ENCODE measurements at places on chromosomes 1 and 21. TPM values are rescaled to one million over a fixed set of nuclear protein-coding genes. Genes with fewer than 3 reads are reported as not detected.
A peak's percentile ranks its signal among the peaks of the same experiment; 100 is the strongest.

DNA sequence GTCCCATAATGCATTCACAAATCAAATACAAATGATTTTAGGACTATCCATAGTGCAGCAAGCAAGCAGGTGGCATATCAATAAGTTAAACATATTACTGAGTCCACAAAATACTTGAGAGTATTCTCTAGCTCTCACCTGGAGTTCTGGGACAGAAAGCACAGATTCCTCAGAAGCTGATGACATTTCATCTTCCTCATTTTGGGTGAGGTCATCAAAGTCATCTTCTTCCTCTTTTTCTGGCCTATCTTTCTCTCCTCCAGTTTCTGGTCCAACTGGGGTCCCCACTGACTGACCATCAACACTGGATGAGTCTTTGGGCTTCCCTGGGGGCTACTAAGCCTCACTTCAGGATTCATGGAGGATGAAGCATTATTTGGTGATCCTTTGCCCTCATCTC lies 38.9 kb downstream of the YY1AP1 start:
- H3K36me3 ChIP-seq = no peaks in the 10 kb centered on the region
- H3K27ac ChIP-seq = no peak overlapping the region
- no peak for DNase-seq
- no peaks in the 10 kb centered on the region for H3K4me1 ChIP-seq

DNA sequence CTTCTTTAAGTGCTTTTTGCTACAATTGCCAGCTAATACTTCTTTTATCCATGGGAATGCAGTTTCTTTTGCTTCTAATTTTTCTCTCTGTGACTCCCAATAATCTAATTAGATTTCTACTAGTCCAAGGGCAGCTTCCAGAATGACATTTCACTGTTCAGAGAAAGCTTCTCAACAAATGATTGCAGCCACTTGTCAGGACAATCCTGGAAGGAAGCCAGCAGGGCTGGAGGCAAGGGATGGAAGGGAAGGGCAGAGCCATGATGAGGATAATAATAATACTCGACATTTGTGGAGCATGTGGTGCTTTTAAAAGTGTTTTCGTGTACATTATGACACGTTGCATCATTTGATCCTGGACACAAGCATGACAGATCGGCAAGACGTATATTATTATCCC lies 19.4 kb downstream of the F11R start:
- no peaks in the 10 kb centered on the region for H3K27me3 ChIP-seq
- no peaks in the 10 kb centered on the region for H3K4me1 ChIP-seq
- H3K36me3 ChIP-seq = peaks cover 31% of the 10 kb centered on the region
- no peak overlapping the region for H3K27ac ChIP-seq
- H3K4me3 ChIP-seq = no peak overlapping the region
- DNase-seq = no peak

DNA sequence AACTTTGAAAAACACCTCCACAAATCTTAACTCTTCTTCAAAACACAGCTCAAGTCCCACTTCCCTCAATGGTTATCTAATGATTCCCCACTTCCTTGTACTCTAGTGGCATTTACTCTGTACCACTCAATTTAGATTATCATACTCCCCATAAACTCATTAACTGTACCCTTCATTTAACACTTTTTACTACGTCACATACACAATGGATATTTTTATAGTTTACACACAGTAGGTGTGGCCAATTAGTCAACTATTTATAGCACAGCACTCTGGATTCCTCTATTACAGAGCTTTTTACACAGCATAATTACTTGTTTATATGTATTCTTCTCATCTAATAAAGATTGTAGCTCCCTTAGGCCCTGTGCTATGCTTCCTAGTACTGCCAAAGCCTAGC lies 62.1 kb downstream of the FOXJ3 start:
- H3K4me1 ChIP-seq = no peaks in the 10 kb centered on the region
- H3K36me3 ChIP-seq = no peaks in the 10 kb centered on the region
- no peak overlapping the region for H3K4me3 ChIP-seq
- no peak for DNase-seq
- no peaks in the 10 kb centered on the region for H3K27me3 ChIP-seq

DNA sequence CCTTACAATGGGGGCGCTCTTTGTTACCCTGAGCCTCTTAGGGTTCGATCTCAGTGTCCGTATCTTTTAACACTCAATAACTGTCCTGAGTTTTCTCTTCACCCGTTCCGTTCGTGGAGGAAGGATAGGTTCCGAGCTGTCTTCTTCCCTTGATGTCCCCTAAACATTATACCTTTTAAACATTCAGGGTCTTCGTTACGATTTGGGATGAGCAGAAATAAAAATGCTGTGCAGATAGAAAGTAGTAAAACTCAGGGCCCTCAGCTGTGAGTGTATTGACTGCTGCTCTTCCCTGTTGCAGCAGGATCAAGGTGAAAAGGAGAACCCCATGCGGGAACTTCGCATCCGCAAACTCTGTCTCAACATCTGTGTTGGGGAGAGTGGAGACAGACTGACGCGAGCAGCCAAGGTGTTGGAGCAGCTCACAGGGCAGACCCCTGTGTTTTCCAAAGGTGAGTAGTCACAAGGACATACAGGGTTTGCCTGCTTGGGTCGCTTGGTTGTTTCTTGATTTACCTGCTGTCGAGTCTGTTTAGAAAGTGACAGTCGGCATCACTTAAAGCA lies 784 bp downstream of the RPL11 start:
- H3K36me3 ChIP-seq = peaks cover 24% of the 10 kb centered on the region
- DNase-seq = no peak
- H3K4me3 ChIP-seq = peak overlapping the region; percentile 93
- peaks cover 34% of the 10 kb centered on the region for H3K4me1 ChIP-seq

- no peaks in the 10 kb centered on the region for H3K36me3 ChIP-seq
- H3K27ac ChIP-seq = no peak overlapping the region
- peak; percentile 56 for DNase-seq
Measured at GRCh38 chr1:182781841-182782586, 7.6 kb upstream of the NPL start.

GRCh38 chr1:10830961-10831668 lies 34.7 kb upstream of the CASZ1 start:
- no peak overlapping the region for H3K27ac ChIP-seq
- H3K4me3 ChIP-seq = no peak overlapping the region
- no peaks in the 10 kb centered on the region for H3K27me3 ChIP-seq

GRCh38 chr1:160127865-160128523 lies 12.4 kb downstream of the ATP1A2 start:
- no peaks in the 10 kb centered on the region for H3K36me3 ChIP-seq
- H3K4me3 ChIP-seq = no peak overlapping the region
- no peaks in the 10 kb centered on the region for H3K27me3 ChIP-seq
- no peak overlapping the region for H3K27ac ChIP-seq

DNA sequence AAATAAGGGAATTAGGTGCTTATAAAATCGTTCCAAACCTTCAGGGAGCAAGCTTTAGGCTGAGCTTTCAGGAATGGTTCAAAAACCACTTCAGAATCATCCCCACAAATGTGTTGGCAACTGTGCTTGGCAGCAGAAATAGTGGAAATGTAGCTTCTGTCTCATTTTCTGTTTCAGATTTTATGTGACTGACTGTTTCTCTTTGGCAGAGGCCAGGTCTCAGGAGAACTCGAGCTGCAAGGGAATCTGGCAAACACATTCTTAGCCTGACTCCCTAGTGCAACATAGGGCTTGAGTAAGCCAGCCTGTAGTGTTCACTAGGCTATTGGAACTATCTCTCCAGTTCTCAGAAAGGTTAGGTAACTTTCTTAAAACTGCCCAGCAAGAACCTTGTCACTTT lies 128.6 kb downstream of the PLA2G4A start:
- H3K4me1 ChIP-seq = no peaks in the 10 kb centered on the region
- H3K27ac ChIP-seq = no peak overlapping the region
- no peak for DNase-seq
- H3K4me3 ChIP-seq = no peak overlapping the region
- H3K36me3 ChIP-seq = no peaks in the 10 kb centered on the region
- no peaks in the 10 kb centered on the region for H3K27me3 ChIP-seq

GRCh38 chr1:229019663-229020271 lies 251.1 kb upstream of the RAB4A start:
- H3K4me3 ChIP-seq = no peak overlapping the region
- no peak for DNase-seq
- no peaks in the 10 kb centered on the region for H3K36me3 ChIP-seq
- H3K4me1 ChIP-seq = no peaks in the 10 kb centered on the region
- no peaks in the 10 kb centered on the region for H3K27me3 ChIP-seq
- H3K27ac ChIP-seq = no peak overlapping the region

- no peak overlapping the region for H3K27ac ChIP-seq
- no peaks in the 10 kb centered on the region for H3K27me3 ChIP-seq
- DNase-seq = no peak
- H3K36me3 ChIP-seq = no peaks in the 10 kb centered on the region
- no peaks in the 10 kb centered on the region for H3K4me1 ChIP-seq
Measured at GRCh38 chr1:1072299-1072848, 1.7 kb downstream of the RNF223 start.

DNA sequence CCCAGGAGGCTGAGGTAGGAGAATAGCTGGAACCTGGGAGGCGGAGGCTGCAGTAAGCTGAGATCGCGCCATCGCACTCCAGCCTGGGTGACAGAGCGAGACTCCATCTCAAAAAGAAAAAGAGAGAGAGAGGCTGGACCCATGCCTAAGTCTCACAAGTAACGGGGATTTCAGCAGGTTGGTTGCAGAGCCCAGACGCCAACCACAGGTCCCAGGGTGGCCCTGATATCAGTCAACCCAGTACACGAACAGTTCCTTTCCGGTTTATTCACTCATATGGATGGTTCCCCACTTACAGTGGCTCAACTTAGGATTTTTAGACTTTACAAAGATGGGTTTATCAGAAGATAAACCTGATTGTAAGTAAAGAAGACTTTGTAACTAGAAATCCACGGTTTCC lies 40.9 kb downstream of the CLSTN1 start:
- H3K4me3 ChIP-seq = no peak overlapping the region
- H3K27ac ChIP-seq = no peak overlapping the region
- no peaks in the 10 kb centered on the region for H3K36me3 ChIP-seq

GRCh38 chr1:207815913-207816291 lies 64.0 kb downstream of the CD46 start:
- peaks cover 54% of the 10 kb centered on the region for H3K4me1 ChIP-seq
- H3K36me3 ChIP-seq = no peaks in the 10 kb centered on the region
- no peaks in the 10 kb centered on the region for H3K27me3 ChIP-seq
- no peak overlapping the region for H3K4me3 ChIP-seq

DNA sequence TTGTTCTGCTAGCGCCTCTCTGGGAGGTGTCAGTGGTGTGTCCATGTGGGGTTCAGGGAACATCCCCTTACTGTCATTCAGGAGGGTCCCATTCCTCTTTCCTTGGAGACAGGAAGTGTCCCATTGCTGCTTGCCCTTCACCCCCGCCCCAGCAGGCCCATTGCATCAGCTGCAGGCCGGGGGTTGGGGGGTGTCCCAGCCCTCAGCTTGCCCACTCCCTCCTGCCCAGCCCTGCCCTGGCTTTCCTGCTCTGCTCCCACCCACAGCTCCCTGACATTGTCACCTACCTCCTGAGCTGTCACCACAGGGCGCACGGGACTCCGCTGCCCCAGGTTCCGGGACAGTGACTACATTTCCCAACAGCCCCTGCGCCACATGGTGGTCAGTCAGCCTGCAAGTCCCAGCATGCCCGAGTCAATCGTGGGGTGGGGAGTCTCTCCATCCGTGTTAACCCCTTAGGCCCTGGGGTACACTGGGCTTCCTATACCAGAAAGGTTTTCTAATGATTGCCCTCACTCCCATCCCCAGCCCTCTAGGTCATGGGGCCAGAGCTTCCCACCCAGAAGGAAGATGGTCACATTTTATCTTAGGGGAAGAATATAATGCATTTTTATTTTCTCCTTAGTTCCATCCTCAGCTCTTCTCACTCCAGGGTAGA lies at the start of gene INPP5B:
TSS of gene INPP5B (minus strand) at position 351 of the 658 bp plus-strand sequence. CDS start 745 bp downstream, outside the sequence.
- peak; percentile 85 for DNase-seq
- no peaks in the 10 kb centered on the region for H3K27me3 ChIP-seq
- H3K36me3 ChIP-seq = peaks cover 6% of the 10 kb centered on the region
- peaks cover 4% of the 10 kb centered on the region for H3K4me1 ChIP-seq

- no peak overlapping the region for H3K4me3 ChIP-seq
- H3K4me1 ChIP-seq = no peaks in the 10 kb centered on the region
- H3K27me3 ChIP-seq = no peaks in the 10 kb centered on the region
- H3K27ac ChIP-seq = no peak overlapping the region
- peaks cover 13% of the 10 kb centered on the region for H3K36me3 ChIP-seq
- DNase-seq = no peak
Measured at GRCh38 chr1:154256686-154257085, 15.7 kb upstream of the HAX1 start.

DNA sequence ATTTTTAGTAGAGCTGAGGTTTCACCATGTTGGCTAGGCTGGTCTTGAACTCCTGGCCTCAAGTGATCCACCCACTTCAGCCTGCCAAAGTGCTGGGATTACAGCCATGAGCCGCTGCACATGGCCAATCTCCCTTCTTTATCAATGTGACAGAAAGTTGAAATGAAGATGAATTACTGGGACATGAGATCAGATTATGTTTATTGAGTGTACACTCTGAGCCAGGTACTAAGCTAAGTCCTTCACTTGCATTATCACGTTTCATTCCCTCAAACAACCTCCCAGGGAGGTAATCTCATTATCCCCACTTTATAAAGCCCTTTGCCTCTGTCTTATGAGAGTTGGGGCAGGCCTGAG lies 6.3 kb upstream of the CHI3L2 start:
- DNase-seq = no peak
- H3K27me3 ChIP-seq = no peaks in the 10 kb centered on the region
- H3K36me3 ChIP-seq = no peaks in the 10 kb centered on the region
- no peak overlapping the region for H3K4me3 ChIP-seq

DNA sequence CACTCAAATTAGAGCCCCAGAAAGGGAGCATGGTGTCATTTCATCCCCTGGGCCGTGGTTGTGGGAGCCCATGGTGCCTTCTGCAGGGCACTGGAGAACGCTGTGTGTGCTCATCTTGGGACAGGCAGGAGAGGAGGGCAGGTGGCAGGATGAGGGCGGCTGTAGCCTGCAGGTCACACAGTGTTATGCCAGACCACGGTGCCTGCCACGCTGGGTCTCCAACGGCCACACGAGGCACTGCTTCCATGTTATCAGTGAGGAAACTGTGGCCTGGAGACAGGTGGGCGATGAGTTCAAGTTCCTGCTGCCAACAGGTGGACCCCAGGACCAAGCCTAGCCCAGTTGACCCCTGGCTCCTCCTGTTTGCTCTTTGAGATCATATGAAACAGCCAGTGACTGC lies 21.0 kb downstream of the ABCG1 start:
- DNase-seq = peak; percentile 13
- no peaks in the 10 kb centered on the region for H3K36me3 ChIP-seq
- no peak overlapping the region for H3K4me3 ChIP-seq
- no peaks in the 10 kb centered on the region for H3K27me3 ChIP-seq

- no peak overlapping the region for H3K4me3 ChIP-seq
- H3K36me3 ChIP-seq = no peaks in the 10 kb centered on the region
- no peak for DNase-seq
- H3K4me1 ChIP-seq = peaks cover 34% of the 10 kb centered on the region
Measured at GRCh38 chr21:37407719-37408420, 41.3 kb downstream of the DYRK1A start.

Gene SLC5A3
- total RNA-seq = 2.6 TPM

Gene ZBTB17
- 16.2 TPM for total RNA-seq

Gene SLC45A3
- 2.1 TPM for total RNA-seq

Gene DENND2D
- total RNA-seq = 17.8 TPM
